GM06990 (cell line): ENCODE measurements at places on chromosomes 6 and 20.

GRCh38 chr6:34810936-34811632, 19.2 kb downstream of the BLTP3A start:
- DNase-seq = peak; percentile 67

GRCh38 chr20:41029150-41029901, 704 bp downstream of the TOP1 start:
- DNase-seq = peak; percentile 63

GRCh38 chr20:17457588-17458190, 73.5 kb downstream of the BFSP1 start:
- no peak for DNase-seq

- no peak for DNase-seq
These were observed 50.1 kb upstream of the DEK start for GRCh38 chr6:18314317-18314997.

- no peak for DNase-seq
These were observed 24.0 kb downstream of the CTCFL start for GRCh38 chr20:57500962-57501361.
